ENCODE measurements at places on chromosomes 1 and 21.

GRCh38 chr1:205533748-205534443 is 29.4 kb downstream of the CDK18 start:
- no peak for DNase-seq

DNA sequence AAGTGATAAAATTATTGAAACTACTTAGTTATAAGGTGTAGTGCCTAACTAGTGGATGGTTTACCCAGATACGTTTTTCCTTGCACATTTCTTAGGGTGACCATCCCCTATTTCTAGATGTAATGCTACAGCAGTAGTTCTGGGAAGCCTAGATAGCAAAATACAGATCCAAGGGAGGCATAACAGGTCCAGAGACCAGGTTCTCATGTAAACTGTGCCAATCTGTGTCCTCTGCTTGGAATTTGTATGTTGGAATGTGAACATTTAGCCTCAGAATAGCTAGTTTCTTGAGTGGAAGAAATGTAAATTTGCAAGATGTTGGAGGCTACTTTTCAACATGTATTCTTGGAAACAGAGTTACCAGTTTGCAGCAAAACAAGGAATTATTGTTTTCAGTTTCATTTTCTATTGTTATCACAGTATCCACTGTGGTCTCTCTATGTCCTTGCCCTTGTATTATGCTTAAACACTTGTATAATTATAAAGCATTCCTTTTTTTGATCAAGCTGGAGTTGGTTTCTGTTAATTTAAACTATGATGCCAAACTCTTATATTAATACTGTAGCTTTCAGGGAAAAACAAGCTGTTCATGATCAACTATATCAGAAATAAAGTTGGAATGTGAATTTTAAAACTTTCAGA is 102.0 kb upstream of the BRINP3 start:
- no peak for DNase-seq

GRCh38 chr1:90720145-90720636 is 3.1 kb upstream of the BARHL2 start:
- DNase-seq: no peak

GRCh38 chr1:241308471-241308870 is 48.5 kb downstream of the RGS7 start:
- no peak for DNase-seq

DNA sequence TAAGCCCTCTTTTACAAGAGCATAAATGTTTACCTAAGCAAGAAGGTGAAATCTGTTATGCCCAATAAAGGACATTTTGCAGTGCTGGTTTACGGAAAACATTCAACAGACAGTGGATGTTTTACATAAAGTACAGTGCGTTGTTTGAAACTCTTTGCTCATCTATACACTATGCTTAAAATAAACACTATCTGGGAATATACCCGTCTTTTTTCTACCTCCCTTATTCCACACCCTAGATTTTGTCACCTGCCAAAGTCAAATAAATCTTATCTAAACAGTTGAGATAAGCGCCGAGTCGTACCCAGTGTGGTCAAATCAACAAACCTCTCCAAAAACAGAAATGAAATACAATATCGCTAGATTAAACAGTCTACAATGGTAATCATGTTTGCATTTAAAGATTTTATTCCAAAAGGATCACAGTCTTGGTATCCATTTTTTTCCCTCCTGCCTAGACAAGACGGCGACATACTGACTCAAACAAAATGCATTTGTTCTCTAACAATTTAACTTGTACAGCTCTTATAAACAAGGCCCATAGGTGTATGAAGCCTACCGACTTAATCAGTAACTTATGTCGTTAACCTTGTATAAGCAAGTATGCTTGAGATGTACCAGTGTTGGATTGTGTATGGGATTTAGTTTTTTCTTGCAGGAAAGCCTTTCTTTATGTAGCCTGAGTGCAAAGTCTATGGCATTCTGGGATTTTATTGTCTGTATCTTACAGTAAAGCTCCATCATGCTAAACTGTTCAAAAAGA is 189.1 kb downstream of the FMN2 start:
- DNase-seq: no peak

DNA sequence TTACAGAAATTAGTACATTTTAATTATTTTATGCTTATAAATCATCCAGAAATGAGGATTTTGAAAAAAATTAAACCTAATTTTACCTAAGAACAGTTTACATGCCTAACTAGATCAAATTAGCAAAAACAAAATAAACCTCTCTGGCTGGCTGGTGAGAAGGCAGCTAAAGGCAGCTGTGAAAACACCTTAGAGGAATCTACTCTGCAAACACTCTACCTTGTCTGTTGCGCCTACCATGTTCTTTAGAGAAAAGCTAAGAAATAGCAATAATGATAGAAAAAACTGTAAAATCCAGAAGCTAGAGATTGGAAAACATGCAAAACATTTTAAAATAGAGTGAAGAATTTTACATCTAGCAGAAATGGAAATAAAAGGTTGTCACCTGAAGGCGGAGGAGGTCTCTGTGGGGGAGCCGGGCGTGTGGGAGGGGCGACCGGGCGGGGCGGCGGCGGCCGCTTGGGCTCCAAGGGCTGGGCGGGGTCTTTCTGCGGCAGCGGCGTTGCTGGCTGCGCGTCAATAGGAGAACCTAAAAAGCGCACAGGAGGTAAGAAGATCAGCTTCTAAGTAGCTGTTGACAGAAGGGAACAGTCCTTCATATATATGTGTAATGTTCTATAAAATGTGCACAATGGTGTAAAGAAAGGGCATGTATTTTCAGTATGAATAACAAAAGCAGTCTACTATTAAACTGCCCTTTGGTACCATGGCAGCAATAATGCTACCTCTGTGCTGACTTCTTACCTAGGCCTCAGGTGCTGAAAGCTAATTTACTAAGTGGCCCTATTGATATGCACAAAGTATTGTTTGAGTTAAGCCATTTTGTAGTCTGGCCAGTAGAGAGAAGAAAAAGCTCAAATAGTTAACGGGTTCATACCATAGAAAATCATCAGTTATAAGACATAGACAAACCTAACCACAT is 33.3 kb upstream of the CFAP298 start:
- no peak for DNase-seq

GRCh38 chr1:166057650-166058049 is 109.2 kb downstream of the FAM78B start:
- DNase-seq: no peak

- no peak for DNase-seq
These were observed 51.5 kb downstream of the IGSF5 start for GRCh38 chr21:39796466-39796865.

DNA sequence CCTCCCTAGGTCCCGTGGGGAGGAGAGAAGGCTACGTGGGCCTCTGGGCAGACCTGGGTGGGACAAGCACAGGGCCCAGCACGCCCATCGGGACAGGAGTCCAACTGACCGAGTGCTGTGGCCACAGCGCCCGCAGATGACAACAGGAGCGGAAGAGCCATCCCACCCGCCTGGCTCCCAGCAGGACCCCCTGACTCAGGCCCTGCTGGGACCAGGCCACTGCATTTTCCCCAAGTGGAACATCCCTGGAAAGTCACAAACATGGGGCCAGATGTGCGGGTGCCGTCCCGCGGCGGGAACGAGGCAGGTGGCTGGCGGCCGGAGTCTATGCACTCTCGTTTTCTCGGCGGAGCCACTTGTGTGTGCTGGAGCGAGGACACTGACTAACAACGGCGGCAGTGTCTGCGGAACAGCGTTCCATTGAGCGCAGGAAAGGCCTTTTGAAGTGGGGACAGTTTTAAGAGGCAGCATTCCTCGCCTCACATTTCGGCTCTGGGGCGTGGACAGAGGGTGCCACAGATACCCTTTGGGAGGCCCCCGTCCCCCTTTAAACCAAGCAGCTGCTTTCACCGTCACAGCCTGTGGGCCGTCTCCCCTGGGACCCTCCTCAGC is 93.7 kb upstream of the ARHGEF16 start:
- DNase-seq: no peak

DNA sequence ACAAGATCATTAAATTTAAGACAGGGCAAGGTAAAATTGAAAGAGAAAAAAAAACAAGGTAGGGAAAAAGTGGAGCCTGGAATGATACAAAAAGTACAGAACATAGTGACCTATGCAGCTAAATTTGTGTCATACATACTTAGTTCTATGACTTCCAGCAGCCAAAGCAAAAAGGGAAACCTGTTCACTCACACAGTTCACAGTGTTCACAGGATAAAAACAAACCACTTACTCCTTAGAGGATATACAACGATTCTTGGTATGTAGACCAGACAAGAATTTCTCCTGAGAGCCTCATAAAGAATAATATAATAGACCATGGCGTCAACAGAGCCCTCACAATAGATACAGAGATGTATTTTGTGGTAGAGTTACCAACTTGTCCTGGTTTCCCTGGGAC is 27.5 kb downstream of the COA7 start:
- no peak for DNase-seq

- DNase-seq: no peak
These were observed 86.1 kb downstream of the CTH start for GRCh38 chr1:70497152-70497551.

- no peak for DNase-seq
These were observed 2.7 kb downstream of the HIVEP3 start for GRCh38 chr1:41915786-41916571.

- DNase-seq: no peak
These were observed 12.3 kb upstream of the SEMA4A start for GRCh38 chr1:156140879-156141707.

- no peak for DNase-seq
These were observed 203.7 kb downstream of the S1PR1 start for GRCh38 chr1:101440485-101440884.

DNA sequence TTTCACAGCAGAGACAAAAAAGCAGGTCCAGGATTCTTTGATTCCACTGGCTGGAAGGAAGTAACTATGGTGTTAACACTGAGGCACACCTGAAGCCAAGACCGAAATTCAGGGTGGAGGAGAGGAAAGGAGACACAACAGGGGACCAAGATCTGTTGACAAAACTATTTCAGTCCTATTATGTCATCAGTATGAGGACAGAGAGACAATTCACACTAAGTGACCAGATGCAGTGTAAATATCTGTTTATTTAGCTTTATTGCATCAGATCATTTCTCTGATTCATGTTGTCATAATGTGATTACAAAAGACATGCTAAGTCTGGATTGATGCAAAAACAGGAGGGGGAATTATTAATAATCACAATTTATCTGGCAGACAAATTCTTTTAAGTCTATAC is 118.8 kb downstream of the SIPA1L2 start:
- no peak for DNase-seq

DNA sequence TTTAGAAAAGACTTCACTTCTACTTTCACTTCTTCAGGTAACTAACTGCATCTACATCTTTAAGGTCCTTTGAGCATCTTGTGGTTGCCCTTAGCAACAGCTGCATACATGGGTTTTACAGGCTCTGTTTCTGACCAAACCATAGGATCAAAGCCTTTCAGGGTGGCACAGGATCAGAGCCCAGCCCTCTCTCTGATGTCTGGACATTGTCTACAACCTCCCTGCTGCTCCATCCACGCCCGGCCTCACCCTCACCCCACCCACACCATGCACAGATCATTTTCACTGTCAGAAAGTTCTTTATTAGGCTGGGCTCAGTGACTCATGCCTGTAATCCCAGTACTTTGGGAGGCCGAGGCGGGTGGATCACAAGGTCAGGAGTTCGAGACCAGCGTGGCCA is 5.2 kb downstream of the NCF2 start:
- no peak for DNase-seq

DNA sequence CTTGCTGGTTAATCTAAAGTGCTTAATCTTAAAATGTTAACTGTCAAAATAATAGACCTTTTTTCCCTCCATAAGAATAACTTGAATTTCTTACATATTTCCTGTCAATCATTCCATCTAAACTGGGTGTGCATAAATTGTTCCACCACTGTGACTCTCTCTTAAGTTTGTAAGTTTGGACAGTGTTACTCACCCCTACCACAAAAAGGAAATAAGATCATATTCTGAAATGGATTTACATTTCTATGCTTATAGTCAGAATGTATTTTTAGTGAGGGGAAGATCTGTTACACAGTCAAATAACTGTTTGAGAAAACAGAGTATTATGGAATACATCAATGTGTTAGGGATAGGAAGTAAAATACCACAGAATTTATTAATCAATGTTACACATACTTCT is 109.6 kb upstream of the DPYD start:
- DNase-seq: no peak
